HCT116 (cell line): ENCODE measurements at places on chromosomes 12 and 14. TPM values are rescaled to one million over a fixed set of nuclear protein-coding genes. Genes with fewer than 3 reads are reported as not detected.

The KICS2 gene
- total RNA-seq = 18.1 TPM

The B4GALNT1 gene
- 31.3 TPM for total RNA-seq

The TSPAN8 gene
- 0.76 TPM for total RNA-seq

The EPS8 gene
- 49.9 TPM for total RNA-seq

The SIX6 gene
- not detected for total RNA-seq

The DLK1 gene
- 1.5 TPM for total RNA-seq

The LTBP2 gene
- 1.5 TPM for total RNA-seq

The SERPINA3 gene
- total RNA-seq = 4.3 TPM

DNA sequence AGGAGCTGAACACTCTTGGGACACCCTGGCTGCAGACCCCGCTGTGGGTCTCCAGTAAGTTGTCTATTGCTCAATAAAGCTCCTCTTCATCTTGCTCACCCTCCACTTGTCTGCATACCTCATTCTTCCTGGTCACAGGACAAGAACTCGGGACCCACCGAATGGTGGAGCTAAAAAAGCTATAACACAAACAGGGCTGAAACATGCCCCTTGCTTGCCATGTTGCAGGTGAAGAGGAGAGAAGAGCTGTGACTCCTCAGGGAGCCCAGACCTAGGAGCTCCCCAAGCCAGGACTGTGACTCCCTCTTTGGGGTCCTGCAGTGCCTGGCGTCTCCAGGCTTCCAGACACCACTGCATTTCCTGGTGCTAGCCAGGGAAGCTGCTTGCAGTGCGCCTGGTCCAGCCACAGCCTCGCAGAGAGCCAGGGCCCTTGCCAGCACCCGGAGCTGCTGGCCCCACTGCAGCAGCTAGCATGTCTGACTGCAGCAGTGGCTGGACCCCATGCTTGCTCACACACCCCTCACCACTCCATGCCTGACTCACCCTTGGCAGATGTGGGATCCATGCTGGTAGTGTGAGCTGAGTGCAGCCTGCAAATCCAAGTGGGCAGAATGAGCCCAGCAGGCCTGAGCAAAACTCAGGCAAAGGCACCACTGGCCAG, 37.1 kb upstream of the OR5AU1 start:
- no peak for DNase-seq
- peaks cover 14% of the 10 kb centered on the region for H3K4me1 ChIP-seq
- H3K4me3 ChIP-seq = no peak overlapping the region
- H3K36me3 ChIP-seq = no peaks in the 10 kb centered on the region
- H3K27ac ChIP-seq = no peak overlapping the region
- no peaks in the 10 kb centered on the region for H3K27me3 ChIP-seq

DNA sequence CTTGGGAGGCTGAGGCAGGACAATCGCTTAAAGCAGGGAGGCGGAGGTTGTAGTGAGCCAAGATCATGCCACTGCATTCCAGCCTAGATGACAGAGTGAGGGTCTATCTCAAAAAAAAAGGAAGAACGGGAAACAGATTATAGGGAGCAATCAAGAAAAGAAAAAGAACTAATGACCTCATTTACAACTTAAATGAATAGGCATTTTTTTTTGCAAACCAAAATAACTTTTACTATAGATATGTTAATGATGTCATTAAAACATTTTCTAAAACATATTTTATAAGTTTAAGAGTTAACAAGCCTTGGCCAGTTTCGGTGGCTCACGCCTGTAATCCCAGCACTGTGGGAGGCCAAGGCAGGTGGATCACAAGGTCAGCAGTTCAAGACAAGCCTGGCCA, 6.8 kb upstream of the RESF1 start:
- no peak overlapping the region for H3K4me3 ChIP-seq
- no peaks in the 10 kb centered on the region for H3K36me3 ChIP-seq
- no peak overlapping the region for H3K27ac ChIP-seq
- DNase-seq = no peak

GRCh38 chr12:4849115-4849541, 60.6 kb upstream of the KCNA1 start:
- H3K27ac ChIP-seq = no peak overlapping the region
- H3K36me3 ChIP-seq = no peaks in the 10 kb centered on the region
- no peak for DNase-seq
- peaks cover 27% of the 10 kb centered on the region; the same call in 1 of the 2 replicates for H3K27me3 ChIP-seq

DNA sequence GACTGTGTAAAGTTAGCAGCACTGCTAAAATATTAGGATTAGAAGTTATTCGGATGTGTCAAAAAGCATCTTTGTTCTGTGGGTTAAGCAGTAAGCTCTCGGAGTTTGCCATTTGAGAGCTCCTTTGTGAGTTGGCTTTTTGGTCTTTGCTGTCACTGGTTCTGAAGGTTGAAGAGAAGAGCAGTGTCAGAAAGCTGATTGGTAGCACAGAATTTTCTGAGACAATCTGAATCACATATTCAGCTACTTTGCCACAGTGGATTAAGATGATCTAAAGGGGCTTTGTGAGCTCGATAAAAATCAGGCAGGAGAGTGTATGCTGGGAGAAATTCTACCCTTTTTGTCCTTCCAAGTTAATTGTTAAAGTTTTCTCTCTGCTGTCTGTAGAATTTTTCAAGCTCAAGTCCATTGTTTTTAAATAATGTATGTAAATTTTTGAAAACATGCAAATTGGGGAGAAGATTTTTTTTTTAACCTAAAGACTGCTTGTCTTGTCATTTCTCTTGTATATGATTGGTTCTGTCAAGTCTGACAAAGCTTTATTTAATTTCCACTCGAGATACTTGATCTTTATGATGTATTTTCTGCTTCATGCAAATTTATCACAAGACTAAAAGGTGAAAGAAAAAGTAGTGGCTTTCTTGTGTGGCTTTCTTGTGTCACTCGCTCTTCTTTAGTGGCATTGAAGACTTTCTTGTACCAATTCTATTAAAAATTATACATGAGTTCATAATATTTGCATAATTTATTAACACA, 307.3 kb downstream of the EGLN3 start:
- 0 out of 2 replicates have a peak, but pooled peaks cover 9% of the 10 kb centered on the region for H3K27me3 ChIP-seq
- DNase-seq = no peak
- no peaks in the 10 kb centered on the region for H3K36me3 ChIP-seq
- H3K4me1 ChIP-seq = no peaks in the 10 kb centered on the region

- DNase-seq = no peak
- no peaks in the 10 kb centered on the region for H3K36me3 ChIP-seq
- H3K4me1 ChIP-seq = no peaks in the 10 kb centered on the region
- no peaks in the 10 kb centered on the region for H3K27me3 ChIP-seq
Measured at GRCh38 chr12:86729739-86730138, 473.5 kb upstream of the MGAT4C start.

DNA sequence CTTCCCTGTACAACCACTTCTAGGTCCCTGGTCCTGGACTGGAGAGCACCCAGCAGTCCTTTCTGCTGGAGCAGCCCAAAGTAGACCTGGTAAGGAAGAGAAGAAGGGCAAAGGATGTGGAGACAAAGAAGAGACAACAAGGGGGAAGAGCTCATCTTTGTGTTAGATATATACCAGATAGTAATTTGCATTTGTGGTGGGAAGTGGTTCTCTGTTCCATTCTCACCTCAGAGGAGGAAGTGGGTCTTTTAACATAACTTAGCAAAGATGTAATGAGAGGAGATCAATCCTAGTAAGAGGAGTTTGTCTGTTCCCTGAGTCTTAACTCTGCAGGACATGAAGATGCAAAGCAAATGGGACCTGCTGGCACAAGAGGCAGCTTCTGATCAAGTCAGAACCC, 8.0 kb downstream of the CCDC198 start:
- no peaks in the 10 kb centered on the region for H3K36me3 ChIP-seq
- H3K27ac ChIP-seq = no peak overlapping the region
- peaks cover 72% of the 10 kb centered on the region for H3K27me3 ChIP-seq
- no peak overlapping the region for H3K4me3 ChIP-seq
- no peak for DNase-seq

- H3K4me3 ChIP-seq = no peak overlapping the region
- no peaks in the 10 kb centered on the region for H3K27me3 ChIP-seq
- peaks cover 18% of the 10 kb centered on the region; the same call in 1 of the 2 replicates for H3K36me3 ChIP-seq
- no peak for DNase-seq
- no peaks in the 10 kb centered on the region for H3K4me1 ChIP-seq
- H3K27ac ChIP-seq = no peak overlapping the region
Measured at GRCh38 chr12:48771588-48772112, 17.2 kb downstream of the ADCY6 start.

- no peak overlapping the region for H3K27ac ChIP-seq
- H3K4me3 ChIP-seq = no peak overlapping the region
- peaks cover 11% of the 10 kb centered on the region; the same call in 1 of the 2 replicates for H3K4me1 ChIP-seq
- DNase-seq = no peak
- H3K27me3 ChIP-seq = no peaks in the 10 kb centered on the region
Measured at GRCh38 chr12:86634456-86635410, 378.5 kb upstream of the MGAT4C start.

- H3K36me3 ChIP-seq = no peaks in the 10 kb centered on the region
- H3K27me3 ChIP-seq = peaks cover 15% of the 10 kb centered on the region; the same call in 1 of the 2 replicates
- H3K4me1 ChIP-seq = no peaks in the 10 kb centered on the region
- H3K4me3 ChIP-seq = no peak overlapping the region
- H3K27ac ChIP-seq = no peak overlapping the region
Measured at GRCh38 chr14:34124585-34124984, 173.7 kb upstream of the EGLN3 start.

GRCh38 chr12:30989754-30990153, 63.2 kb downstream of the TSPAN11 start:
- H3K4me3 ChIP-seq = no peak overlapping the region
- no peak for DNase-seq
- no peaks in the 10 kb centered on the region for H3K27me3 ChIP-seq
- H3K36me3 ChIP-seq = no peaks in the 10 kb centered on the region
- no peak overlapping the region for H3K27ac ChIP-seq
- no peaks in the 10 kb centered on the region for H3K4me1 ChIP-seq

- no peaks in the 10 kb centered on the region for H3K27me3 ChIP-seq
- no peak for DNase-seq
- 0 out of 2 replicates have a peak, but pooled peaks cover 2% of the 10 kb centered on the region for H3K4me1 ChIP-seq
- H3K27ac ChIP-seq = no peak overlapping the region
Measured at GRCh38 chr14:64806202-64806861, 73.4 kb downstream of the SPTB start.

DNA sequence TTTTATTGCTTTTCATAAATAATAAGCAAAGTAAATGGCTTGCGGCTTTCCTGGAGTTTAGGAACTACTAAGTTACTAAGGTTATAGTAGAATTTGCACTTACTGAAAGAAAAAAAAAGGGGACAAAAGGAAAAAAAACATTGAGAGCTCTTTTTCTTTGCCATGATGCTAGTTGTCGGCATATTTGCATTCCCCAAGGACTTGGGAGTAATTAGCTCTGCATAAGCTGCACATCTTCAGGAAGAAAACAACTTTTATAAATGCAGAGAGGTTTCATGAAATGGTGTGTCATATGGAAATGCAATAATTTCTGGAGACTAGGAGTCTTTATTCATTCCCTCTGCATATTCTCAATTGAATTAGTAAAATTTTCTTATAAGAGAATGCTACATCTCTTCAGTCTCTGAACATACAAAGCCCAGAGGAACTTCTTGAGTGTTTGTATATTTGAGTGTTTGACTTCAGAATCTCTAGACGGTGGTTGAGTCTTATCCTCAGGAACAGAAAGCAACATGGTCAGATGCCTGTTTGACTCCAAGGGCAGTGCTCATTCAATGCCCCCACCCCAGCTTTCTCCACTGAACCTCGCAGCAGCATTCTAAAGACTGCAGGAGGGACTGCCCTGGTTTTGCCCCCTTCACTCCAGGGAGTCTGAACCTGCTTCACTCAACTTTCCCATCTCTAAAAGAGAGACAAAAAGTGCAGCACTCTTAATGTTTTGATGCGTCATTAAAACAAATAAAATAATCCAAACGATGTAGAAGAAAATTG, 158.9 kb upstream of the EEA1 start:
- peaks cover 7% of the 10 kb centered on the region for H3K4me1 ChIP-seq
- no peak overlapping the region for H3K4me3 ChIP-seq
- no peaks in the 10 kb centered on the region for H3K36me3 ChIP-seq
- no peak for DNase-seq
- no peak overlapping the region for H3K27ac ChIP-seq

DNA sequence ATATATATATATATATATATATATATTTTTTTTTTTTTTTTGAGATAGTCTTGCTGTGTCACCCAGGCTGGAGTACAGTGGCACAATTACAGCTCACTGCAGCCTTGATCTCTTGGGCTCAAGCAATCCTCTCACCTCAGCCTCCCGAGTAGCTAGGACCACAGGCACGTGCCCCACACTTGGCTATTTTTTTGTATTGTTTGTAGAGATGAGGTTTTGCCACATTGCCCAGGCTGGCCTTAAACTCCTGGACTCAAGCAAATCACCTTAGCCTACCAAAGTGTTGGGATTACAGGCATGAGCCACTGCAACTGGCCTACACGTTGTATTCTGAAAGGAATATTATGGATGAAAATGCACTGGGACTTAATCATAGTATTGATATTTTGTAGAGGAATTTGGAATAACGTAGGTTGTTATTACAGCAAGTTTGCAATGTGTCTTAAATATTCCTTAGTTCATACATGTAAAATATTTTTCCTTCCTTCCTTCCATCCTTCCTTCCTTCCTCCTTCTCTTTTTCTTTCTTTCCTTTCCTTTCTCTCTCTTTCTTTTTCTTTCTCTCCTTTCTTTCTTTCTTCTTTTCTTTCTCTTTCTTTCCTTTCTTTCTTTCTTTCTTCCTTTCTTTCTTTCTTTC, 862 bp downstream of the KLRB1 start:
- H3K4me1 ChIP-seq = no peaks in the 10 kb centered on the region
- H3K36me3 ChIP-seq = no peaks in the 10 kb centered on the region
- H3K27ac ChIP-seq = no peak overlapping the region

GRCh38 chr14:30559638-30560091, 707 bp downstream of the G2E3 start:
- peaks cover 21% of the 10 kb centered on the region for H3K4me1 ChIP-seq
- DNase-seq = no peak

GRCh38 chr12:125072496-125072895, 7.3 kb downstream of the AACS start:
- H3K36me3 ChIP-seq = peaks cover 4% of the 10 kb centered on the region
- H3K4me1 ChIP-seq = no peaks in the 10 kb centered on the region
- no peak overlapping the region for H3K4me3 ChIP-seq
- H3K27me3 ChIP-seq = no peaks in the 10 kb centered on the region

DNA sequence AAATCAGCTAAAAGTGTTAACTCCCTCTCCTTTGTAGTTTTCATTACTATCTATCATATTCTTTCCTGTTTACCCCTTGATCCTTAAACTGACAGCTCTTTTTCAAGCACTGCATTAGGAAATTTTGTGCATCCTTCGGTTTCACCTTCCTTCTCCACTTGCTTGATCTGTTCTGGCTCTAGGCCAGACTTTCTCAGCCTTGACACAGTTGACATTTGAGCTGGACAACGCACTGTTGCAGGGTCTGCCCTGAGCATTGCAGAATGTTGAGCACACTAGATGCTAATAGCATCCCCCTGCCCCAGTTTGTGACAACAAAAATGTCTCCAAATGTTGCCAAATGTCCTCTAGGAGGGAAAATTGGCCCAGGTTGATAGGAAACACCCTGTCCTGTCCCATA, 75.4 kb upstream of the KCNJ8 start:
- no peak for DNase-seq
- H3K4me1 ChIP-seq = no peaks in the 10 kb centered on the region
- no peak overlapping the region for H3K27ac ChIP-seq
- no peak overlapping the region for H3K4me3 ChIP-seq

- no peaks in the 10 kb centered on the region for H3K4me1 ChIP-seq
- no peak overlapping the region for H3K27ac ChIP-seq
- DNase-seq = no peak
- H3K4me3 ChIP-seq = no peak overlapping the region
- H3K36me3 ChIP-seq = no peaks in the 10 kb centered on the region
- H3K27me3 ChIP-seq = peaks cover 15% of the 10 kb centered on the region; the same call in 1 of the 2 replicates
Measured at GRCh38 chr14:32602699-32603098, 273.6 kb downstream of the AKAP6 start.
